ENCODE measurements at places on chromosomes 3 and 15.

- DNase-seq = no peak
Observed at GRCh38 chr3:158847452-158847821, 45.6 kb downstream of the MFSD1 start.

GRCh38 chr3:187739561-187740332 is 5.5 kb downstream of the BCL6 start:
- peak; percentile 98 for DNase-seq

GRCh38 chr3:114234745-114235144 is 2.6 kb downstream of the ZNF80 start:
- no peak for DNase-seq

GRCh38 chr15:27278761-27279160 is 307.8 kb downstream of the GABRG3 start:
- DNase-seq = no peak

- DNase-seq = no peak
Observed at GRCh38 chr3:39587113-39587512, 119.6 kb downstream of the MOBP start.

- no peak for DNase-seq
Observed at GRCh38 chr3:8524249-8524648, 22.6 kb downstream of the LMCD1 start.

DNA sequence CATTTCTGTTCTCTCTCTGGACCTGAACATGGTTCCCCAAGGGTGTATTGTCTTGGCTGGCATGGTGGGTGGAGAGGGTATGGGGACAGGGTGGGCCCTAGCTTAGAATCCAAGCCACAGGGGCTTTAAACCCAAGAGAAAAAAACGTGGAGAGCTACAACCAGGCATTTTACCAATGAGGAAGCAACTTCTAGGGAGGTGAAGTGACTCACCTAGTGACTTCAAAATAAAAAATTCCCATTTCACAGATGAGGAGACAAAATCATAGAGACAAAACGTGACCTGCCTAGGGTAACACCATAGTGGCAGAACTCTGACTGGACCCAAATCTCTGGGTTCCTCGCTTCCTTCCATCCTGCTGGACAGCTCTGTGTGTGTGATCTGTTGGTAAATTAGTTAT is 216.8 kb downstream of the RPLP1 start:
- no peak for DNase-seq
